NCI-H1048 (cell line): ENCODE measurements at places on chromosomes 11 and 22.

DNA sequence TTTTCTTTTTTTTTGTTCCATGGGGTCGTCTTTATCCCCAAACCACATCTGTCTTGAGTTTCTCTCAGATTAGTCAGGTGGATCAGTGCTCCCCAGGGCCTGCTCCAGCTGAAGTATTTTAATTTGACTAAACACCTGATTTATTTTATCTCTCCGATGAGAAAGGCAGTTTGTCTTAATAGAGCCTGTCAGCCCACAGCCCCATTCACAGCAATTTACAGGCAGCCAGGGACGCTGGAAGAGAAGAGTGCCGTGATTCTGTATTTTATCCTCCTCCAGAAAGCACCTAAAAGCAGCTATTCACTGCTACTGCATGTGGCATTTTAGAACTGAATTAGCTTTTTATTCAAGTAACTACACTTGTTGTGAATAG is 164.5 kb downstream of the SOX6 start:
- DNase-seq, result no peak

DNA sequence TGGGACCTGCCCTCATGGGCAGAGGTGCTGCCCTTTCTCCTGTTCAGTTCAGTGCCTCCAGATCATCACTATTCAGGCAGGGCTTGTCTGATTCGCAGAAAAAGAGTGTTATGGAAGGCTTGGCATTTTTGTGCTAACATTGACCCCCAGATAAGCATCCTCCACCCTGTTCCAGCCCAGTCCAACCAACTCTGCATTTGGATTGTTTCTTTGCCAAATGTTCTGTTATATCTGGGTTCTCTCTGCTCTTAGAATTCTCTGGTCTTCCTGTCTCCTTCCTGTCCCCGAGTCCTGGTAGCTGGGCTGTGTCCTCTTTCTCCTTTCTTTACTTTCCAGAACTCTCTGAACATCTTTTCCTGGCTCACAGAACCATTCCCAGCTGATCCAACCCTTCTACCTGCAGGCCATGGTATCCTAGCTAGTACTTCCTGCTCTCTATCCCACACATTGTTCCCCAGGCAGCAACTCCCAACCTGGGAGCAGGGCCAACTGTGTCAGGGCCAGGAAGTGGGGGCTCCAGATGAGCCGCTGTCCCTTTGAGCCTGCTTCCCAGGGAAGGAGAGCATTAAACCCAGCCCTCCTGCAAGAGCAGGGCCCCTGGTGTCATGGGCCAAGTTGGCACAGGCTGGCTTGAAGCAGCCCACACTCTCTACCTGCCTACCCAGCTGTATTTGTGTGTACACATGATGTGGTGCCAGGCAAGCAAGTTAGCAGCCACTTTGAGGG is 280.7 kb upstream of the CADM1 start:
- DNase-seq, result no peak

DNA sequence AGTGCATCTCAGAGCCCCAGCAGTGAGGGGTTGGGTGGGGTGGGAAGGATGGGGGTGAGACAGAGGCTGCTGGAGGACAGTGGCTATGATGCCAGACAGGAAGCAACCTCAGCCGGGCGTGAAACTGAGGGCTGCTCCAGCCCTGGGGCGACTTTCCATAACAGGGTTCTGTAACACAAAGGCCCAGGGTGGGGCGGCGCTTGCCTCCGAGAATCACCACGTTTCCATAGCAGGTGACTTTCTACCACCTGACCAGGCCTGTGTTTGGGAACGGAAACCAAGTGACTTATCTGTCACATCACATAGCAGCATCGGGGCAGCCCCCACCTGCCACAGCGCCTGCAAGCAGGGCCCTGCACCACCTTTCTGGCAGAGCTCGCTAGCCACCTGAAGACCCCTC is 85.8 kb downstream of the TRMU start:
- no peak for DNase-seq

- no peak for DNase-seq
Measured at GRCh38 chr11:83863272-83863671, 577.1 kb upstream of the CCDC90B start.

DNA sequence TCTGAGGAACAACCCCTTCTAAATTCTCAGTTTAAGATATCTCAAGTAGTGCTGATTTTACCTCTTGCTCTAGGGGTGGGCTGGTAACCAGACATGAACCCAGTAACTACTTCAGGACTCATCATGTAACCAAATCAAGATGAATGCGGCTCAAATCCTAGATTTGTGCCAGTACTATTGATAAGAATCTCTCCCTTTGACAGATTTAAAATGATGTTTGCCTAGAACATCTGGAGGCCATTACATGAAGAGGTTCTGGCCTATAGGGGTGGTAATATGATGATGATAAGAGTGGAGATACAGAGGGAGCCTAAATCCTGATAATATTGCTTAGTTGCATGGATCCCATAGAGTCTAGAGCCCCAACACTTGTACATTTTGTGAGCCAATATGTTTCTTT is 672.6 kb upstream of the ANO5 start:
- no peak for DNase-seq

DNA sequence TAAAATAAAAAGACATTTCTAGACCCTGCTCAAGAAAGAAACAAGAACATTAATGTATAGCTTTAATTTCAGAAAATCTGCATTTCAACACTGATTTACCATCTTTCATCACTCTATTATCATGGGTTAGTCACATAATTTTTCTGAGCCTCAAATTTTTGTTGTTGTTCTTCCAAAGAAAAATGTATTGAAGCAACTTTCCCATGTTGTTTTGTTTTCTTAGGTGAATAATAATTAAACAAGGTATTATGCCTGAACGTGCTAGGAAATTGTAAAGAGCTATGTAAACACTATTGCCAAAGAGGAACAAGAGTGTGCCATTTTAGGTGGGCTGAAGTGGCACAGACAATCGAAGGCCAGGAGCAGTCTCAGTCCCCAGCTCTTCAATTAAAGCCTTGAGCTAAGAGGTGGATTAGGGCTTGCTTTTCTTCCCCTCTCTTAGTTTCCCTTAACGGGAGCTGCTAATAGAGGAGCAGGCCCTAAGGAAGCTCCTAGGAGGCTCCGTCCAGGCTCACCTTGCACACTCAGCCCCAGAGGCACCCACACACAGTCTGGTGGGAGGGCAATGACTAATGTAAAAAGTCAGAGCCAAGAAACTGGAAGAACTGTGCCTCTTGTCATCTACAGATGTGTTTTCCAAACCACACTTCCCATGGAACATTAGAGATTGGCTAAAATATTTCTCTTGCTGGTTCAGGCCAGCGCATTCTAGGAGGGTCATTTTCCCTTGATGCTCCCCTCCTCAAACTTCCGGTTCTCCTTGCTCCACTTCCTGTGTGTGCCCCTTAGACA is 8.8 kb upstream of the UBASH3B start:
- DNase-seq, result no peak

DNA sequence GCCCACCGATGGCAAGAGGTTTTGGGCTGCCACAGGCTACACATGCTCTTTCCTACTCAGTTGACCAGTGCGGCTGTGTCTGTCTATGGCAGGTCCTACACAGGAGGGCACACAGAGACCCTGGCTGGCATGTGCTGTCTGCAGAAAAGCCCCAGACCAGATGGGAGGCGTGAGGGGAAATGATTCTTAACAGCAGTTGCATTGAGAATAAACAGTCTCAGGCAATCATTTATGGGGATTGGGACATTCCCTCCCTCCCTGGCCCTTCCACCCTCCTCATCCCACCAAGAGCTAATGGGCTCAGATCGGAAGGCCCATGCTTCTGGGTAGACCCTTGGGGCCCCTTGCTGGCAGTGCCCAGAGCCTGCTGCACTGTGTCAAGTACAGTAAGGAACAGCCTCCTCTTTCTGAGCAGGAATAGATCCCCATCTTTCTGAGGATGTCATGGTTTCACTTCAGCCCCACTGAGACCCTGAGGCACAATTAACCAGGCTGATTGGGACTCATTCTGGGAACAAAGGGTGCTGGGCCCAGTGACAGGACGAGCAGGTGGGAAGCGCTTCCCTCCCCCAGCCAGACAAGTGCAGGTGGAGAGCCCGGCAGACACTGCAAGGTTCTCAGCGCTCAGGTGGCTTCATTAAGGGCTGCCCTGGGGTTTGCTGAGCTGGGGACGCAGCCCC is 28.3 kb downstream of the TSPAN18 start:
- DNase-seq, result no peak

DNA sequence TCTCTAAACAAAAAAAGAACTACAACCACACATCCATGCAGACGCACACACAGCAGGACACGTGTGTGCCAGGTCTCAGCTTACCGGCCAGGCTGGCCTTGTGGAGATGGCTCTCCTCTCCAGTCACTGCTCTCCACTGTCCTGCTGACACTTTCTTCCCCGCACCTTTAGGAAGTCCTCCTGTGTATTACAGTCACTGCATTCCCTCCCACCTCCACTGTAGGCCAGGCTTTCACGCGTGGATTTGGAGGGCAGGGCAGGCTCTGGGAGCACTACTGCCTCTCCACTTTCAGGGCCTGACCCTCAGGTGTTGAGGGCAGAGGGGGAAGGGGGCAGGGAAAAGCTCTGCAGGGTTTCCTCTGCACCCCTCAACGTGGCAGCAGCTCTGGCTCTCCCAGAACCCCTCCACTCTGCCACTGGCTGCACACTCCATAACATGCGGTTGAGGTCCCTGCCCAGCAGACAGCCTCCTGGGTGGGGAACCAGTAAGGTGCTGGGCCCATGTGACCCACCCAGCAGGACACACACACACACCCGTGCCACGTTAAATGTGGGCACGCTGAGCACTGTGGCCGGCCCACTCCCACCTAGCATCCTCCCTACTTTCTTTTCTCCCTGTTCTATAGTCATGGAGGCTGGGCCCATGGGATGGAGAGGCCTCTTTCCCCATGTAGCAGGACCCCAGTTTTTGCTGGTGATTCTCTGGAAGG is 107.0 kb upstream of the PITPNB start:
- no peak for DNase-seq

DNA sequence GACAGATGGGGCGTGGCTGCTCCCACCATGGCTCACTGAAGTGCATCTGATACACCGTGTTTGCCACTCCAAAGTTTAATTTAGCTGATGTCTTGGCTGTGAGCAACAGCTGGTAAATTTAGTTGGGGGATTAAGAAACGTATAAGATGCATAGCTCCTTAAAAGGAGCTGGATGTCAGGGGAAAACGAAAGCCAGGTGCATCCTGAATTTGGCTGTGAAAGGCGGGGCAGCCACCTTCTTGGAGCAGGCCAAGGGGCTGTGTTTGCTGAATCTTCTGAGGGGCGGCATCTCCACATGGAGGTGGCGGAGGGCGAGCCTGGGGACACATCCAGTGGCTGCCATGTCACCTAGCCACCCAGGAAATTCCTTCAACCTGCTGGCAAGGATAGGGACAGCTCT is 20.7 kb upstream of the NCF4 start:
- no peak for DNase-seq

- no peak for DNase-seq
Measured at GRCh38 chr11:45913514-45913913, 4.2 kb downstream of the PEX16 start.

DNA sequence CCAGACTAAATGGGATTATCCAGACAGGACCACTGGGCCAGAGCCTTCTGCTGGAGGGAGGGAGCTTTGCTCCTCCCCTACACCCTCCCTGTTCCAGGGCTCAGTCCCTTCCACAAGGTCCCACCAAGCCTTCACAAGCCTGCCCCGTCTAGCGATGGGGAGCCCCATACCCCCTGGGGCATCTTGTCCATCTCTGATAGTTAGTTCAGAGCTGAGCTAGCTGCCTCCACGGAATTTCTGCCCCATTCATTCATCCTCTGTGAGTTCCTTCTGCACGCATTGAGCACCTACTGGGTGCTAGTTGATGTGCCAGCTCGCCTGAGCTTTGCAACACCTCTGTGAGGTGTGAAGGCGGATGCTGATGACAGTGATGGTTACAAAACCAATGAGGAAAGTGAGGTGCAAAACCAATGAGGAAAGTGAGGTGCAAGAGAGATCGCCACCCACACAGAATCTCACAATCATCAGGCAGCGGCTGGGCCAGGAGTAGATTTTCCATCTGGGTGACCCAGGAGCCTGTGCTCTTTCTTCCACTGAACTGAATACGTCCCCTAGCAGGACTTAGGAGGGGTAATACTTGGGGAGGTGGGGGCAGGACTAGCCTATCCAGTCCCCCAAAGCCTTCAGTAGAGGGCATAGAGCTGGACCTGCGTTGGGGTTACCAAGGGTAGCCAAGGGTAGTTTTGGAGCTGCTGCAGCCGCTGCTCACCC is 21.5 kb upstream of the CBX7 start:
- DNase-seq, result no peak

DNA sequence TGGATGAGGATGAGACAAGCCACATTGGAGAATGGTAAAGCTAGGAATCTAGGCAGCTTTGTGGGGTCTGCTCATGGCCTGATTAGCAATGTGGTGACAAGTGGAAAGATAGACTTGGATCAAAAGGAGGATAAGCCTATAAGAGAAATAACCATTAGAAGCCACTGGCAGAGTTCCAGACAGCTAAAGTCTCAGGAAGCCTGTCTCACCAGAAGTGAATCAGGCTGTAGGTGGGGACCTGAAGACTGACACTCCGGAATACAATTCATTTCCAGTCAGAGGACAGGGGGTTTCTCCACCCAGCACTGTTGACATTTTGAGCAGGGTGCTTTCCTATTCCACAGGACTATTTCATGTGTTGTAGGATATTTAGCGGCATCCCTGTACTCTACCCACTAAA is 129.7 kb downstream of the ARHGAP42 start:
- DNase-seq, result no peak

DNA sequence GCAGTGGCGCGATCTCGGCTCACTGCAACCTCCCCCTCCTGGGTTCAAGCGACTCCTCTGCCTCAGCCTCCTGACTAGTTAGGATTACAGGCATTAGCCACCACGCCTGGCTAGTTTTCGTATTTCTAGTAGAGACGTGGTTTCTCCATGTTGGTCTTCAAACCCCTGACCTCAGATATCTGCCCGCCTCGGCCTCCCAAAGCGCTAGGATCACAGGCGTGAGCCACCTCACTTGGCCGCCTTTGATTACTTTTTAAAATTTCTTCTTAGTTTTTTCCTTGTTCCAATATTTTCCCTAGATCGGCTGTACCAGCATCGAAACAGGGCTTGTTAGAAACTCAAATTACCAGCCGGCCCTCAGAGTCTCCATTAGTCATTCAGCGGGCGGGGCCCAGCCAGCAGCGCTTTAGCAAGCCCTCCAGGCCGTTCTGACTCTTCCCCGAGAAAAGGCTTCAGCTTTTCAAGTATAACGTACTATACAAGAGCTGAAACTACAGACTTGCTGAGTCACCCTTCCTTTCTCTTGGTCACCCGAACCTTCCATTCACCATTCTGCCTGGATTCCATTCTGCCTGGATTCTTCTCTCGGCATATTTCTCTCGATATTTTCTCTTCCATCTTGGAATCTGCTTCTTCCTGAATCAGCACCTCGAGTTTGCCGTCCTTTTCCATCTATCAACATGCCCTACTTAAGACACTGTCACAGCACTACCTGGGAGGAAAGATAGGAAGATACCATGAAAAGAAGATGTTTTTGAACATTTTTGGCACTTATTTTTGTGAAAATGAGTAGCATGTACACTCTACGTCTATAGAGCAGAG is 6.7 kb upstream of the CAPRIN1 start:
- DNase-seq, result no peak
